ENCODE measurements at places on chromosomes 16 and 17.

DNA sequence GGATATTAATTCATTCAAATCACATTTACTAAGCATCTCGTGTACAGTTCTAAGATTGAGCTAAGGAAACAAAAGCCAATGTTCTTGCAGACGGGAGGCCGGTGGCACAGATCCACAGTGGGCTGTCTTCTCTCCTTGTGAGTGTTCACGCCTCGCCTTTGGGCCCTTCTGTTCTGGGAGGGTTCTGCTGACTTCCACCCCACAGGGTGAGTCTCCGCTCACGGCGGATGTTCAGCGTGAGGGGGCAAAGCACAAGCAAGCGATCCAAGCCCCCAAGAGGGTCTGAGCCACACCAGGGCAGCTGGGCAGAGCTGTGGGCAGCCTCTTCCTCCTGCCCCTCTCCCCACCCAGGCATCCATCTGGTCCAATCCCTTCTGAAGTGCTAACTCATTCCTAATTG lies 84.3 kb upstream of the DOC2B start:
- DNase-seq = no peak

DNA sequence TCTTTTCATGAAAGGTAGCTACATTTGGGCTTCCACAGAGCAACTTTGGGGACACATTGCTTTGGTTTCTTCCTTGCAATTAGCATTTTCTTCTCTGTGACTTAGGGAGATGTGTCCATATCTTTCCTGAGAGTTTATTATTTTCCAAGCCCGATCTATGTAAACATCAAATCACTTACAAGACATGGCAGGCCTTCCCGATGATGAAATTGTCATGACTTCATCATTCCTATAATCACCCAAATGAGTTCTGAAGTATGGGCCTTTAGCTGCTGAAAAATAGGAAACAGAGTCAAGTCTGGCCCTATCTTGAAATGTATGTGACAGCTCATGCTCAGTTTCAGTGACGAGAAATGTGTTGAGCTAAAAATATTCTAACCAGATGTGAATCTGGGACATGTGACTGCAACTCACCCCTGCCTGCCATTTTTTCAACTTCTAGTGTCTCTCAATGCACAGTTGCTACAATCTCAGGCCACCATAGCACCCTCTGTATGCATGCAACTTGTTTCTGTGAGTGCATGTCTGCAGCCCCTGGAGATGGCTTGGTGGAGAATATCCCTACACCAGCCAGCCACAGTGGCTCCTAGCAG lies 199.6 kb upstream of the MAF start:
- DNase-seq = no peak

- DNase-seq = no peak
Measured at GRCh38 chr17:31415640-31416502, 24.4 kb downstream of the RAB11FIP4 start.

- DNase-seq = no peak
Measured at GRCh38 chr16:78102122-78102660, 2.7 kb downstream of the WWOX start.

- no peak for DNase-seq
Measured at GRCh38 chr16:3220839-3221238, 14.1 kb downstream of the ZNF200 start.

DNA sequence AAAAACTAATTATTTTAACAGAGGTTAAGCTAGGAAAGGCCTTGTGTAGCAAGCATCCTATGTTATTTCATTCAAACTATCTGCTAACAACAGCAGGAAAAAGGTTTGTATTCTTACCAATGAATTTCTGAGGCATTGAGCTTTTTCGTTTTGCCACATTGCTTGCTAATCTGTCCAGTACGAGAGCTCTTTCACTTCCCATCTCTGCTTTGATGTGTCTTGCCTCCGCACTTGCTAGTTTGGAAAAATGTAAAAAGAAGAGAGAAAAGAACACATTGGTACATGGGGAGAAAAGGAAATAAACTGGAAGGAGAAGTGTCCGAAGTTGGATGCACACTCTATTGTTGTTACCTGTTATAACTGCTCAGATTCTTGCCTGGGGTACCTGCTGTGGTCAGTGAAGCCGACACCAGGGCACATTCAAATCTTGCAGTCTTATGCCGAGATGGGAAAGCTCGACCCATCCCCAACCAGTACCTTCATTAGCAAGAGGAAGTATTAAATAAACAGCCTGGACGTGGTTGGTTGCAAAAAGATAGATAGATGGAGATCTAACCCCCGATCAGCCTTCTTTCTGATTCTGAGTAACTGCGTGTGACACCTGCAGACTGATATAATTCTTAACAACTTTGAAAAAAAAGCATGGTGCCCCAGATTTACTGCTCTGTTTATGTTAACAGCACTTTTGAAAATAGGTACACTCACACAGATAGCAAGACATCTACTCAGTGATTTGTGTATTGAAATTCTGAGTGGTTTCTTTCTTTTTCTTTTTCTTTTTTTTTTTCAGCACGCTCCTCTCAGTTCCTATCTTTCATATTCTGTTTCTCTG lies 40.0 kb downstream of the GRB7 start:
- DNase-seq = no peak

DNA sequence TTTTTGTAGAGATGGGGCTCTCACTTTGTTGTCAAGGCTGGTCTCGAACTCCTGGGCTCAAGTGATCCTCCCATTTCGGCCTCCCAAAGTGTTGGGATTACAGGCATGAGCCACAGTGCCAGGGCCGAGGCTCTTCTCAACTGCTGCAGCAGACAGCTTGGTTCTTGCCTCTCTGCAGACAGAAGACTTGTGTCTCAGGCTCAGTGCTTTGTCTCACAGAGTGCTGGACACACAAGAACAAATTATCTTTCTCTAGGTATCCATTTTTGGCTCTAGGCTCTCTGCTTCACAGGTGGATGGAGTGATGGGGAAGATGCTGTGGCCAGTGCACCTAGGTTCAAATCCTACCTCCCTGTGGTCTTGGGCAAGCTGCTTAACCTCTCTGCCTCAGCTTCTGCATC lies 80.8 kb upstream of the RNU2-1 start:
- DNase-seq = no peak

DNA sequence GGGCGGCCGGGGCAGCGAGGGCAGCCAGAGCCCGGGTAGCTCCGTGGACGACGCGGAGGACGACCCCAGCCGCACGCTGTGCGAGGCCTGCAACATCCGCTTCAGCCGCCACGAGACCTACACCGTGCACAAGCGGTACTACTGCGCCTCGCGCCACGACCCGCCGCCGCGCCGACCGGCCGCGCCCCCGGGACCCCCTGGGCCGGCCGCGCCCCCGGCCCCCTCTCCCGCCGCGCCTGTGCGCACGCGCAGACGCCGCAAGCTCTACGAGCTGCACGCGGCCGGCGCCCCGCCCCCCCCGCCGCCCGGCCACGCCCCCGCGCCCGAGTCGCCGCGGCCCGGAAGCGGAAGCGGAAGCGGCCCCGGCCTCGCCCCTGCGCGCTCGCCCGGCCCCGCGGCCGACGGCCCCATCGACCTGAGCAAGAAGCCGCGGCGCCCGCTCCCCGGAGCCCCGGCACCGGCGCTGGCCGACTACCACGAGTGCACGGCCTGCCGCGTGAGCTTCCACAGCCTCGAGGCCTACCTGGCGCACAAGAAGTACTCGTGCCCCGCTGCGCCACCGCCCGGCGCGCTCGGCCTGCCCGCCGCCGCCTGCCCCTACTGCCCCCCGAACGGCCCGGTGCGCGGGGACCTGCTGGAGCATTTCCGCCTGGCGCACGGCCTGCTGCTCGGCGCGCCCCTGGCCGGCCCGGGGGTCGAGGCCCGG lies 36.1 kb upstream of the ZC3H18 start:
- DNase-seq = peak; percentile 88

DNA sequence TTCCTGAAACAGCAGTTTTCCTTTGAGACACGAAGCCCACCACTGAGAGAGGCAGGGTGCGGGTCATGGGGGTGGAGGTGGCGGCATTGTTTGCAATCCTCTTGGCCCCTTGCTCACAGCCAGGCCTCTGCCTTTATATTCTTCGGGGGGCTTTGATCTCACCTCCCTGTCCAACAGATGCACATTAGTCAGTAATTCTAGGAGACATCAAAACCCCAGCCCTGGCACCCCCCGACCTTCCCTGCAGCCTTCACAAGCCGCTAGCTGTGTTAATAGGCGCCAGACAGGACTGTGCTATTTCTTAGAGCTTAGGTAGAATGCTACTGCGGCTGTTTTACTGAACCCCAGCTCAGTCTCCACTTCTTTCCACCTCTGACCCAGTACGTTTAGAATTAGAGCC lies 212.6 kb downstream of the RBFOX1 start:
- DNase-seq = no peak

DNA sequence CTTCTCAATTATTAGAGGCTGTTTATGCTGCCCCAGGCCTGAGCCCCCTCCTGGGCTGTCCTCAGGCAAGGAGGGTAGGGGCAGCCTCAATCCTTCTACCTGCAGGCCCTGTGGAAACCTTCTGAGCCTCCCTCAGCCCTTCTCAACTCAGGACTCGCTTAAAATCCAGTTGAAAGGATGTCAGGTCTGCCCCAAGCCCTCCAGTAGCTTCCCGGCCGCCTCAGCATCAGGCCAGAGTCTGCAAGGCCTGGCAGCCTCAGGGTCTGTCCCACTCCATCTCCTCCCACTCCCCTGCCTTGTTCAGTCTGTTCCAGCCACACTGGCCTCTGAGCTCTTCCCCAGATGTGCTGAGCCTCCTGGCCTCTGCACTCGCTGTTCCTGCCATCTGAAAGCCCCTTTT lies 52.2 kb downstream of the KATNIP start:
- DNase-seq = no peak

GRCh38 chr17:43849116-43849515 lies 2.1 kb downstream of the CD300LG start:
- DNase-seq = no peak

DNA sequence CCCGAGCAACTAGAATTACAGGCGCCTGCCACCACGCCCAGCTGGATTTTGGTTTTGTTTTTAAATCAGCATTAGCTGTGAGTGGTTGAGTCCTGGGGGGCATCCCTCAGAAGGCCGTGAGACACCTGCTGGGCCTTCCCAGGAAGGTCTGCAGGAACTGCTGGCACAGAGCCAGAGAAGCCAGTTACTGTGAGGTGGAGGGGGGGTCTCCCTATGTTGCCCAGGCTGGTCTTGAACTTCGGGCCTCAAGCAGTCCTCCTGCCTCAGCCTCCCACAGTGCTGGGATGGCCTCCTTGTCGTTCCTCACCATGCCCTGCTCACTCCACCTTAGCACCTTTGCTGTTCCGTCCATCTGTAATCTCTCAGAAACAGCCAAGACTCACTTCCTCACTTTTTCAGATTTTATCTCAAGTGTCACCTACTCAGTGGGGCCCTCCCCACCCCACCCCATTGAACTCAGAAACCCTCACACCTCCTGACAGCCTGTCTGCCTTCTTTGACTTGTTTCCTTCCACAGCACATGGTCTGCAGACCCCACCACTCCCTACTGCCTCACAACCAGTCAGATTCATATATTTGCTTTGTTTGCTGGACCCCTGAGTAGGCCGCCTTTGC lies 62.3 kb downstream of the WSB1 start:
- DNase-seq = no peak

DNA sequence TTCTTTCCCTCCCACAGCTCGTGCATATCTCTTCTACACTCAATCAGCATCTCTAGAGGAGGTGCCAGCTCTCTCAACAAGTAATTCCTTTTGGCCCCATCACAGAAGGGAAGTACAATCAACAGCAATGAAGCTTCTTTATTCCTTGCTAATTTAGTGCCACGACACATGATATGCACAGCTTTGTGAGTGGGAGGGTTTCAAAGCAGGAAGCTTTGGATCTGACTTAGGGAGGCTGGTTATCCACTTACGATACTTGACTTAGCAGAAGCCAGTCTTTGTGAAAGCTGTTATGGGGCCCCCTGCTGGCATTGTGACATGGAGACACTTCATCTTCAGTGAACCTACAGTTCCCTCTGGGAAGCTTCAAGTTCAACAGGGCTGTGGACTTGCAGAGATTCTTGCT lies 81.0 kb downstream of the TMEM100 start:
- no peak for DNase-seq

DNA sequence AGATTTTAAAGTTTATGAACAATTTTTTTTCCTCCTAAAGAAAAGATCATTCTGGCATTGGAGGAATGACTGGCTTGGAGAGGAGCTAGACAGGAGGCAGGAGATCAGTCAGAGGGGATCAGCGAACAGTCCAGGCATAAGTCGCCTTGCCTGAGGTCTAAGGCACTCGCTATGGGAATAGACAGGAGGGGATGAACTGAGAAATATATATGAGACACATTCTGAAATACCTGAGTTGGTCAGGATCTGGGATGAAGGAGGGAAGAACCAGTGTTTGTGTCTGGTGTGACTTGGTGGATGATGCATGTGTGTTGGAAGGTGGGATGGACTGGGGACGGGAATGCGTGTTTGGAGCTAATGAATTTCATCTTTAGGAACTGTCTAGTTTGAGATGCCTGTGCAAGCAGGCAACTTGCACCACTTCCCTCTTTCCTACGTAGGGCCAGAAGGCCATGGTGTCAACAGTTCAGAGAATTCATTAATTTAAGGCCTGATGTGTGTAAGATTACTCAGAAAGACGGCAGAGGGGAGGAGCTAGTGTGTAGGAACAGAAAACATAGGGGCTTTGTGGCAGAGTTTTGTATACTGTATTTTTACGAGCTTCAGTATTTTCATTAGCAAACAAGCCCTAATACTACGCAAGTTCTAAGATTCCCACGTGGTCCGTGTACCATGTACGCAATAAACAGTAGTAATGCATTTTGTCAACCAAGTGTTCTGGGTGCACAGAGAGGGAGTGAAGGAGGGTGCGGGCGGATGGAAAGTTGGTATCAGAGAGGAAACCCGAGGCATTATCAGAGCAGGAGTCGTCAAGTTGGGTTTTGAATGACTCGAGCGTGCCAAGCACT lies 825 bp downstream of the HEATR6 start:
- DNase-seq = no peak

GRCh38 chr16:49858200-49859124 lies 2.5 kb upstream of the ZNF423 start:
- peak; percentile 37 for DNase-seq

GRCh38 chr16:50666658-50667496 lies 14.2 kb downstream of the SNX20 start:
- peak; percentile 51 for DNase-seq

Measured in activated T-cell treated with anti-CD3 and anti-CD28 coated beads, Interleukin-2, amount 50 U/mL, for 1 hour (primary cell).